Calu3 (cell line): ENCODE measurements at places on chromosomes 1 and 21. TPM values are rescaled to one million over a fixed set of nuclear protein-coding genes. Genes with fewer than 3 reads are reported as not detected.

Gene AMIGO1
- 1.3 and 1.5 TPM in 2 replicates for total RNA-seq

Gene ARHGEF2
- 69.2 and 97.6 TPM in 2 replicates for total RNA-seq

Gene LRRC39
- total RNA-seq, result 0.42 and 0.88 TPM in 2 replicates

Gene SELENBP1
- 7.8 and 9.8 TPM in 2 replicates for total RNA-seq
